ENCODE measurements at places on chromosomes 5 and 9.

DNA sequence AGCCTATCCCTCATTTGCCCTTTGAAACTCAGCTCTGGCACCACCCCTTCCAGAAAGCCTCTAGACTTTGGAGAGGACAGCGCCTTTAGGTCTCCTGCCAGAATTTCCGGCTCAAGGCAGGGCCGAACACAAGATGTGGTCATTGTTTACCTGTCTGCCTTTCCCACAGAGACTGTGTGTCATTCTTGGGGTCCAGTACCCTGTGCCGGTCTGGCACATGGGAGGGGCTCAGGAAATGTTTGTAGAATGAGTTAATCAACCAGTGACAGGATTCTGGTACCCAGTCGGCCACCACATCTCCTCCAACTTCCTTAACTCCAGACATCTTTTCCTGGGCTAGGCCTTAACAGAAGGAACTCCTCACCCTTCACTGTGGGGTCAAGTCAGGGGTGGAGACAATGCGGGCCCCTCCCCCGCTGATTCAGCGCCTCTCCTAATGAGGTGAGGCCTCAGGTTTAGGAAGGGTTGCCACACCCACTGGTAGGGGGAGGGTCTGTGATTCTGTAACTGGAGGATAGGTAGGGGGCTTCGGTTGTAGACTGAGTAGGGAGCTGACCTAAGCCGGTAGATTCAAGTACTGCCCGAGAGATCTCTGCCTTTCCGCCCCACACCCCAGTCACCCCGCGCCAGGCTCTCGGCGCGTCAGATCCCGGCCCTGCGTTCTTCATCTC is 29.3 kb downstream of the PCDH1 start:
- DNase-seq = peak; percentile 20

GRCh38 chr9:121700165-121700831 is 48.9 kb downstream of the DAB2IP start:
- no peak for DNase-seq

GRCh38 chr9:21336457-21336856 is 1.3 kb upstream of the KLHL9 start:
- no peak for DNase-seq

DNA sequence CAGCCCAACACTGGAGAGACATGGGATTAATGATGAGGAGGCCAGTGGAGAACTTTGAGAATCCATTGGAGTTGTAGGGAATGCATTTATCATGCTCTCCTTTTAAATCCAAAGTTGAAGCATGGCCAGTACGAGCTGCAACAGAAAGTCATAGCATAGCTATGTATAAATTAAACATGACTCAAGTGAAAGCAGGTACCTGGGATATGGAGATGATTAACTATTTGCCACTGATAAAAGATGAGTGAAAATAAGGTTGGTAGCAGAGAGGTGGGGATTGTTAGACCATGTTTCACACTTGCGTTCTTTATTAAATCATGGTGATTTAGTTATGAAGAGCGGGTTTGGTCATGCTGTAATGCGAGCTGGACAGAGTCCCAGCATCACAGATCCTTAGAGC is 189.6 kb downstream of the ARHGEF28 start:
- no peak for DNase-seq

DNA sequence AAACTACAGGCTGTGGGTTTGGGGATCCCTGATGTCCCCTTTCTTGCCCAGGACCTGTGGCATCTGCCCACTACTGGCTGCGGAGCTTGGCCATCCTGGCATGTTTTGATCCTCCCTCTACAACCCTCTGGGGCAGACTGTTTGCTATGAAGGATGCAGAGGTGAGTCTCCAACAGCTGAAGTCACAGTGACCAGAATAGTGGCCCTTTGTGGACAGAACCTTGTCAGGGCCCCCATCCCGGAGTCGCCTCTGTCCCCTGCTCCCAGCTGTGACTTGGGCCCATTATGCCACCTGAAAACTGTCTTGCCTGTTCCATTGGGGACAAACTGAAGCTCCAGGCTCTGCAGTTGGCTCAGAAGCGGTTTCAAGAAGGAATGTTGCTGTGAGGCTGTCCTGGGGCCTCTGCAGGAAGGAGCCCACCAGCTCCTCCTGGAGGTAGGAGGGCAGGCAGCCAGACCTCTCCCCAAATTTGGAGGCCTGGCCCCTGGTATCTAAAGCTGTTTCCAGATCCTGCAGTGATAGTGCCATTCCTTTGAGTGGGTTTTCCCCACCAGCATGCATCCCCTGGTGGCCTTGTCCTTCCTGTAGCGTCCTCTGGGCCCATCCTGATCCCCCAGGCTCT is 93.3 kb downstream of the BARX1 start:
- no peak for DNase-seq

GRCh38 chr5:163642904-163643303 is 137.5 kb downstream of the MAT2B start:
- no peak for DNase-seq

GRCh38 chr5:163916376-163916775 is 411.0 kb downstream of the MAT2B start:
- DNase-seq = no peak

GRCh38 chr5:73370640-73371583 is 77.7 kb downstream of the FOXD1 start:
- DNase-seq = no peak

DNA sequence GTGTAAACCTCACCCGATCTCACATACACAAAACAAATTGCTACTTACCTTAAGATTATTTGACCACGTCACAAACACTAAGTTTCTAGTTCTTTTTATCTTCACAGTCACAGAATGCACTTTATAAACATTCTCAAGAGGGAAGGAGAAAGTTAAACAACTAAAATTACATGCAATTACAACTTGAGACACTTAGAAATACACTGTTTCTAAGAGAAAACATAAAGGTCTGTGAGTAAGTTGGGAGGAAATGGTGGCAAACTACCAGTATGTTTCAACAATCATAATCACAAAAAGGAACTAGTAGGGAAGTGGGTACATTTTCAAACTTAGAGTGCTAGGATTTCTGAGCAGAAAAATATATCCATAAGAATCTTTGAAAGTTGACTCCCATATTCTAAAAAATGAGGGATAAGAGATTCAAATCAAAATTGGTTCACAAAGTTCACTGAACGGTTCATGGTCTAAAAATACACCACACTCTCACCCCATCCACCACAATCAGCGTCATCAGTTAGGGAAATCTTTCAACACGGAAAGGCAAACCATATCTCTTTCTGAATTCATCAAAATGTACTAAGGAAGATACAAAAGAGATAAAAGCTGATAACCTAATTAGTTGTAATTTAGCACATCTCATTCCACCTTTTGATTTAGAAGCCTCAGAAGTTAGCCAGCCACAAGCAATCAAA is 182.6 kb downstream of the BNC2 start:
- no peak for DNase-seq

DNA sequence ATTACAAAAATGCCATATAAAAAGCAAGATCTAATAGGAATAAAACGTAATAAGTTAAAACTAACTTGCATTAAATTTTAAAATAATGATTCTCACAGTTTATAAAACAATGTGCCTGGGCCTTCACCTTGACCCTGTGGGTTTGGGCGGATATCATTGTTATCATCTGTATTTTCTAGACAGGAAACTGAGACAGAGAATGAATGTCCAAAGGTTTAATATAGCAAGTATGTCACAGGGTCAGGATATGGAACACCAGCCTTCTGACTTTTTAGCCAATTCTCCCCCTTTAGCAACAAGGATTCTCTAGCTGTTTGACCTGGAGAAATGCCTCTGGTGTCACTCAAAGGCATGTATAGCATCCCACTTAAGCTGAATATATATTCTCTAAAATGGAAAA is 67.2 kb downstream of the ITGA1 start:
- DNase-seq = no peak

GRCh38 chr9:125932012-125932411 is 184.8 kb downstream of the PBX3 start:
- no peak for DNase-seq

- no peak for DNase-seq
Observed at GRCh38 chr5:36138900-36139683, 12.6 kb downstream of the LMBRD2 start.

DNA sequence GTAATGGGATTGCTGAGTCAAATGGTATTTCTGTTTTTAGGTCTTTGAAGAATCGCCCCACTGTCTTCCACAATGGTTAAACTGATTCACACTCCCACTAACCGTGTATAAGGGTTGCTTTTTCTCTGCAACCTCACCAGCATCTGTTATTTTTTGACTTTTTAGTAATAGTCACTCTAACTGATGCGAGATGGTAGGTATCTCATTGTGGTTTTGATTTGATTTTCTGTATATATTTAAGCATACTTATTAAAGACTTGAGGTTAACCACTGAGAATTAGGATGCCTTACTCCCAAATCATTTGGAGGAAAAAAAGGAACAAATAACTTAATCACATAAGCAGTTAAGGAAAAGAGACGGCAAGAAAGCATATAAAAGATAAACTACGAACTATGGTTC is 181.6 kb upstream of the FST start:
- no peak for DNase-seq

GRCh38 chr5:100647461-100648230 is 112.5 kb downstream of the FAM174A start:
- no peak for DNase-seq
